ENCODE measurements at places on chromosomes 1 and 21. TPM values are rescaled to one million over a fixed set of nuclear protein-coding genes. Genes with fewer than 3 reads are reported as not detected.
A peak's percentile ranks its signal among the peaks of the same experiment; 100 is the strongest.

DNA sequence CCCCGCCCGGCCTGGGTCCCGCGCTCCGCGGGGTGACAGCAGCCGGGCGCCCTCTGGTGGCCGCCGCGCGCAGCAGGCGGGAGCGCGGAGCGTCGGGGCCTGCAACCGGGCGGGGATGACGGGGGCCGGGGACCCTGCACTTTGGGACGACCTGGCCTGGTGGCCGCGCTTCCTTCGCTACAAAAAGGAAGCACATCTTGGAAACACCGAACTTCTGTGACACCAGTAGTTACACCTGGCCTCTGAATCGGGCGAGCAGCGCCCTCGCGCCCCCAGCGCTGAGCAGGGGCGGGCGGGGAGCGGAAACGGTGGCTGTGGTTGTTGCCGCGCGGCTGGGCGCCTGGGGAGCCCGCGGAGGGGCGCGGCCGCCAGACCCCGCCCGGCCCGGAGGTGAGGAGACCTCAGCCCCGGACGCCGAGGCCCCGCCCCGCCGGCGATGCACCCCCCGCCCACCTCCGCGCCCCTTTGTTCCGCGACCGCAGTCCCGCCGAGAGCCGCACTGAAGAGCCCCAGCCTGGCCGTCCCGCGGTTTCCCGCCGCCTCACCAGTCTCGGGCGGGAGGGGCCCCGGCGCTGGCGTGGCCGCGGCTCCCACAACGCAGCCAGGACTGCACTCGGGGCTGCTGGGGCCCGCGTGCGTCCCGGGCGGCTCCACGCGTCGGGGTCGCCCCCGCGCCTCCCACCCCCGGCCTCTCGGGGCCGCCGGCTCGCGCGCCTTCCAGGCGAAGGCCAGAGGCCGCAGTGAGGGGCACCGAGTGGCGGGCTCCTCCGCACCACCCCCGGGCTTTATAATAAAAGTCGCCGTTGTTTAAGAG lies 59.3 kb downstream of the H3-3A start:
- no peaks in the 10 kb centered on the region for H3K27me3 ChIP-seq
- peak overlapping the region; percentile 68 for H3K27ac ChIP-seq
- H3K4me1 ChIP-seq, result peaks cover 29% of the 10 kb centered on the region
- H3K36me3 ChIP-seq, result no peaks in the 10 kb centered on the region
- peak; percentile 75 for DNase-seq

GRCh38 chr1:20686883-20687725 lies 25.9 kb upstream of the DDOST start:
- DNase-seq, result no peak
- H3K27ac ChIP-seq, result no peak overlapping the region
- H3K4me1 ChIP-seq, result no peaks in the 10 kb centered on the region
- H3K4me3 ChIP-seq, result no peak overlapping the region

GRCh38 chr1:200740571-200741208 lies 2.0 kb downstream of the CAMSAP2 start:
- H3K36me3 ChIP-seq, result no peaks in the 10 kb centered on the region
- H3K4me1 ChIP-seq, result peaks cover 29% of the 10 kb centered on the region
- no peaks in the 10 kb centered on the region for H3K27me3 ChIP-seq
- no peak for DNase-seq
- H3K4me3 ChIP-seq, result no peak overlapping the region

- H3K4me3 ChIP-seq, result no peak overlapping the region
- DNase-seq, result no peak
- H3K36me3 ChIP-seq, result no peaks in the 10 kb centered on the region
- H3K27me3 ChIP-seq, result no peaks in the 10 kb centered on the region
- H3K27ac ChIP-seq, result no peak overlapping the region
- H3K4me1 ChIP-seq, result no peaks in the 10 kb centered on the region
Observed at GRCh38 chr1:35210321-35211119, 17.6 kb upstream of the SFPQ start.

- no peak overlapping the region for H3K4me3 ChIP-seq
- DNase-seq, result no peak
- no peaks in the 10 kb centered on the region for H3K36me3 ChIP-seq
- no peaks in the 10 kb centered on the region for H3K27me3 ChIP-seq
- H3K4me1 ChIP-seq, result peaks cover 29% of the 10 kb centered on the region
Observed at GRCh38 chr1:173406783-173407230, 70.3 kb upstream of the PRDX6 start.

DNA sequence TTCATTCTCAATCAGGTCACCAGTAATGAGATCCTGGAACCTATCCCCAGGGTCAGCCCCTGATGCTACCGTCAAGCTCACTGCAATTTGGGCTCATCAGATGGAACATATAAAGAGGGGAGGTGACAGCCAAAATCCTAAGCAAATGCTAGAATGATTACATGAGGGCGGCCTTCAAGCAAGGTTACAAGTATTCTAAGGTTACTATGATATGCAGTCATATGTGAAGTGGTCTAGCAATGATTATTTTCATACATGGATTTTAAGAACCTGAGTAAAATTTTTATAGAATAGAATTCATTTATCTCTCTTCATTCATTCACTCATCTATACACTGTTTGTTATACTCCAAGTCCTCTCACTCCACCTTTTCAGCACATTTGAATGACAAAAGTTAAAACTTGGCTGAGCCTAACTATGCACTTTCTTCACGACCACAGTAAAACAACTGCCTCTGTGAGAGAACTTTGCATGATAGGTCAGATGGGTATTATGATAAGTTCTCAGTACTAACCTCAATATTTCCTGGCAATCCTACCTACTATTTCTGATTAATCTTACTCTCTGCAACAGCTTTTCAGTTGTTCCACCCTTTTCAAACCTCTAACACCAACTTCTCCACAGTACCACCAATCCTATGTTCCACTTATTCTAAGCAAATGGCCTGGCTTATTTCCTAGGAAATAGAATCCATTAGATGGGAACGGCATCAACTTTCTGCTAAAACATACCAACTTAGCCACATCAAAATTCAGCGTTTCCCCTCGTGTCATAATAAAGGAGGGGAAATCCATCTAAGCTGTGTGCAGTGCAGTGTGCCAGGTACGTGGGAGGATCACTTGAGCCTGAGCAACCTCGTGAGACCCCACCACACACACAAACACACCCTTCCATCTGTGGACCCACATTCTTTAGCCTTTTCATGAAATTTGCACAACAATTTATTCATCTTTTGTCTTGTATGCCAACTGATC lies 32.0 kb downstream of the LHX9 start:
- H3K4me1 ChIP-seq, result peaks cover 21% of the 10 kb centered on the region
- H3K4me3 ChIP-seq, result no peak overlapping the region
- peak; percentile 39 for DNase-seq
- no peaks in the 10 kb centered on the region for H3K27me3 ChIP-seq
- no peaks in the 10 kb centered on the region for H3K36me3 ChIP-seq

GRCh38 chr1:241702442-241703373 lies 50.6 kb downstream of the WDR64 start:
- H3K36me3 ChIP-seq, result no peaks in the 10 kb centered on the region
- H3K27me3 ChIP-seq, result no peaks in the 10 kb centered on the region
- H3K27ac ChIP-seq, result no peak overlapping the region
- DNase-seq, result no peak
- peaks cover 15% of the 10 kb centered on the region for H3K4me1 ChIP-seq

DNA sequence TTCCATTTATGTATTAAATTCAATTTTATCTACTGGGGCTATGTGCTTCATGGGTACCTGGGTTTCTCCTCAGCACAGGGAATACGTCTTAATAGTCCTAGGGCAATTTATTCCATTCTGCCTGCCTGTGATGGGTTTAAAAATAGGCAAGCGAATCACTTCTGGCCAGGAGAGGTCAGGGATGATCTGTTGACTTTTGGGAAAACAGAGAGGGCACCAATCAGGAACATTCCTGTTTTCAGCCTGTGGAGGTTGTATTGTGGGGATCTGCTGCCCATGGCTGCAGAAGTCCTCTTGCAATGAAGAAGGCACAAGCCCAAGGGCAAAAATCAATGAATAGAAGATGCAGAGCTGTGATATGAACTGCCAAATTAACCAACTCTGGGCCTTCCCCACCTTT lies 303.1 kb downstream of the CTH start:
- H3K27me3 ChIP-seq, result no peaks in the 10 kb centered on the region
- no peaks in the 10 kb centered on the region for H3K36me3 ChIP-seq
- no peak overlapping the region for H3K4me3 ChIP-seq
- DNase-seq, result no peak
- no peaks in the 10 kb centered on the region for H3K4me1 ChIP-seq
- no peak overlapping the region for H3K27ac ChIP-seq

DNA sequence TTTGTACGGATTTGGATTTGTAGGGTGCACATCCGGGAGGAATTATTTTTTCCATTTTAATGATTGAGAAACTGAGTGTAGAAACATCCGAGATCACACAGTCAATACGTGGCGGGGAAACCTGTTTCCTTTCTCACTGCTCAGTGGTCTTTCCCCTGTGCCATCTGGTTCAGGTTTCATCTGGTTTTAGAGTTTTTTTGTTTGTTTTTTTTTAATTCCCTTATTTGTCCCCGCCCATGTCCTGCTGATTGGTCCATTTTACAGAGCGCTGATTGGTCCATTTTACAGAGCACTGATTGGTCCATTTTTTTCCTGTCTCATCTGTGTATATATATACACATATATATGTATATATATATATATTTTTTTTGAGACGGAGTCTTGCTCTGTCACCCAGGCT lies 6.0 kb downstream of the TRPM2 start:
- DNase-seq, result no peak
- peaks cover 15% of the 10 kb centered on the region for H3K4me1 ChIP-seq
- H3K27ac ChIP-seq, result no peak overlapping the region

The HRNR gene
- total RNA-seq, result not detected

DNA sequence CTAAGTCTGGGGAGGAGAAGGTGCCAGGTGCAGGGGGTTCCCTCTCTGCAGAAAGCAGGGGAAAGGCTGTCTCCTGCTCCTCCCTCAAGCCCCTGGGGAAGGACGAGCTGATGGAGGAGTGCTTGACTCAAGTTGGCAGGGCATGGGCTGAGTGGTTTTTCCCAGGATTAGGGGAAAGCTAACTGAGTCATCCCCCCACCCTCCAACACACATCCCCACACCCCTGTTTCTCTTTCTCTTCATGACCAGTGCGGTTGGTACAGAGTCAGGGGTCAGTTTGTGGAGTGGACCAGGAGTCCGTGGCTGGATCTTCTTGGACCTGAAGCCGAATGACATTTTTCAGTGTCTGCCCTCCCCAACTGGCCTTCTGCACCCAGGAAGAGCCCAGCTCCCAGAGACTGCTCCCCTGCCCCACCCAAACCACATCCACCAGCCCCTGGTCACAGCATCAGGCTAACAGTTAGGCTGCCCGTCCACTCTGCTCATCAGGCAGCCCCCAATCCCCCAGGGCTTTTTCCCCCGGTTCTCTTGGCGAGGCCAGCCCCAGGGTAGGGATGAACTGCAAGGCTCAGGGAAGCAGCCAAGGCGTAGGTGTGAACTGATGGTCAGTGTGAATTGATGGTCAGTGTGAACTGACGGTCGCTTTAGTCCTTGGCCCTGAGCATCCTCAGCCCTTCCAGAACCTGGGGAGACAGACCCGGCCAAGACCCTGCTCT lies 81.0 kb downstream of the PAX7 start:
- DNase-seq, result no peak
- H3K36me3 ChIP-seq, result no peaks in the 10 kb centered on the region
- no peak overlapping the region for H3K27ac ChIP-seq
- peaks cover 16% of the 10 kb centered on the region for H3K27me3 ChIP-seq

The NOL9 gene
- total RNA-seq, result 60.9 TPM

GRCh38 chr21:19049567-19049966 lies 646.0 kb upstream of the TMPRSS15 start:
- H3K4me3 ChIP-seq, result no peak overlapping the region
- no peaks in the 10 kb centered on the region for H3K4me1 ChIP-seq
- no peaks in the 10 kb centered on the region for H3K36me3 ChIP-seq
- H3K27ac ChIP-seq, result no peak overlapping the region
- H3K27me3 ChIP-seq, result no peaks in the 10 kb centered on the region
- no peak for DNase-seq

DNA sequence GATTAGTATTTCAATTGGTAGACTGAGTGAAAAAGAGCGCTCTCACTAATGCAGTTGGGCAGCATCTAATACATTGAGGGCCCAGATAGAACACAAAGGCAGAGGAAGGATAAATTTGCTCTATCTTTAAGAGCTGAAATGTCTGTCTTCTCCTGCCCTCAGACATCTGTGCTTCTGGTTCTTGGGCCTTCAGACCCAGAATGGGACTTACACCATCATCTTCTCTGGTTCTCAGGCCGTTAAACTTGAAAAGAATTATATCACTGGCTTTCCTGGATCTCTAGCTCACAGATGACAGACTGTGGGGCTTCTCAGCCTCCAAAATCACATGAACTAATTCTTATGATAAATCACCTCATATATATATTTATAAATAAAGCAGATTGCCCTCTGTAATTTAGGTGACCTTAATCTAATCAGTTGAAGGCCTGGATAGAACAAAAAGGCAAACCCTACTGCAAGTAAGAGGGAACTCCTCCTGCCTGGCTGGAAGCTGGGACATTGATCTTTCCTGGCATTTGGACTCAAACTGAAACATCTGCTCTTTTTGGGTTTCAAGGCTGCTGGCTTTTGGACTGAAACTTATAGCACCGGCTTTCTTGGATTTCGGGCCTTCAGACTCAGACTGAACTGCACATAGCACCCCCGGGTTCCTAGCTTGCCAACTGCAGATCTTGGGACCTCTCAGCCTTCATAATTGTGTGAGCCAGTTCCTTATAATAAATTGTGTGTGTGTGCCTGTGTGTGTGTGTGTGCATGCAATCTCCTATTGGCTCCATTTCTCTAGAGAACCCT lies 390.4 kb upstream of the PLXNA2 start:
- no peak overlapping the region for H3K4me3 ChIP-seq
- H3K27me3 ChIP-seq, result no peaks in the 10 kb centered on the region
- no peaks in the 10 kb centered on the region for H3K4me1 ChIP-seq
- DNase-seq, result no peak

GRCh38 chr1:183734543-183735036 lies 70.3 kb upstream of the RGL1 start:
- no peaks in the 10 kb centered on the region for H3K36me3 ChIP-seq
- H3K4me1 ChIP-seq, result no peaks in the 10 kb centered on the region
- no peak for DNase-seq
- H3K27ac ChIP-seq, result no peak overlapping the region
- no peaks in the 10 kb centered on the region for H3K27me3 ChIP-seq
- no peak overlapping the region for H3K4me3 ChIP-seq

Measured in CD4-positive, alpha-beta memory T cell (primary cell).